ENCODE measurements at places on chromosomes 1 and 21.

- no peak for DNase-seq
These were observed 16.0 kb downstream of the ADSS2 start for GRCh38 chr1:244435562-244436205.

DNA sequence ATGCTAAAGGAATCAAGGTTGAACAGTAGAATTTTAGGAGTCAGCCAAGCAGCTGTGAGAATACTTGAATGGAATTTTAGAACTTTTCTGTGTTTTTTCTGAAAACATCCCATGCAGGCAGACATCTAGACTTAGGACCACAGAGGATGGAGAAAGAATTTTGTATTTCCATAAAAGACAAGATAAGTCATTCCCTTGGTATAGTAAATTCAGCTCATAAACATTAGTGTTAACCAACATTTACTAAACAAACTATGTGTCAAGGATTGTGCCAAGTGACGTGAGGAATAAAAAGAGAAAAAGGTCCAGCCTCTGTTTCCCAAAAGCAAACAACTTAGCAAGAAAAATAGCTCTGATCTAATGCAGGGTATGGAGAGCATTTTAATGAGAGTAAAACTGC, 210.2 kb upstream of the NR5A2 start:
- DNase-seq, result no peak

DNA sequence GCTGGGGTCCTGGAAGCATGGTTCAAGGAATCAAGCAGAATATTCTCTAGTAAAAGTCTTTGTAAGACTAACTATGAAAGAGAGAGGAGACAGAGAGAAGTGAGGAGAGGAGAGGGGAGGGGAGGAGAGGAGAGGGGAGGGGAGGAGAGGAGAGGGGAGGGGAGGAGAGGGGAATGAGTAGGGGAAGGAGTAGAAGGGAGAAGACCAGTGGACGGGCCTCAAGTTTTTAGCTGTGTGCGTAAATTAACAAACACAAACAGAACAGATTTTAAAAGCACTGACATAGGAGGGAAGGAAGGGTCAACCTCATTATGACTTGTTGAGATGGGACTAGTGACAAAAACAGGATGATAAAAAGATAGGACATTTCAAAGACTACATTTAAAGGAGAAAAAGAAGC, 62.8 kb downstream of the ST3GAL3 start:
- DNase-seq, result no peak

- no peak for DNase-seq
These were observed 176.1 kb downstream of the CLIC6 start for GRCh38 chr21:34844924-34845238.

DNA sequence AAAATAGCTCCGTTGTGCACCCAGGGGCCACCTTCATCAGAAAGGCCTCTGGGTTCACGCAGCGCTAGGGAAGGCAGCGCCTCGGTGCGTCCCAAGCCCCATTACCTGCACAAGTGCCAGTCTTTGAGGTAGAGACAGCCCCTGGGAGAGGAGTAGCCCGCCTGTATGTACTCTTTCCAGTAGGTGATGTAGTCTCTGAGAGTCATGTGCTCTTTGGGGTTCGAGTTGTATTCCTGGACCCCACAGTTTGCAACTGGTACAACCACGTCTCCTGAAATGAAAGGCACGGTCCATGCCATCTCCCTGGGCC, 601 bp downstream of the JMJD4 start:
- no peak for DNase-seq

GRCh38 chr1:29271724-29272123, 35.4 kb downstream of the PTPRU start:
- no peak for DNase-seq

DNA sequence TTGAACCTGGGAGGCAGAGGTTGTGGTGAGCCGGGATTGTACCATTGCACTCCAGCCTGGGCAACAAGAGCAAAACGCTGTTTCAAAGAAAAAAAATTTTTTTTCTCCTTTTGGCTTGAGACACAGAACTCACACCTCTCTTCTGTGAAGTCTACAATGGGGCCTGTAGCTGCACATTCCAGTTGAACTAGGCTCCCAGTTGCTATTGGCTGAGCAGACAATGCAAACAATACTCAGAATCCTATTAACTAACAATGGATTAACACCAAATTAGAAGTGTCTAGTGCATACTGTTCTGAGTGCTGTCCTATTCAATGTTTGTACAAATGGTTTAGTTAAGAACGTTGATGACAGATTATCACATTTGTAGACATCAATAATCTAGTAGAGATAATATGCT, 17.6 kb upstream of the MCL1 start:
- DNase-seq, result no peak

GRCh38 chr1:34362949-34363348, 186.2 kb downstream of the C1orf94 start:
- no peak for DNase-seq

- DNase-seq, result no peak
These were observed 4.2 kb downstream of the S100A6 start for GRCh38 chr1:153531638-153532037.

DNA sequence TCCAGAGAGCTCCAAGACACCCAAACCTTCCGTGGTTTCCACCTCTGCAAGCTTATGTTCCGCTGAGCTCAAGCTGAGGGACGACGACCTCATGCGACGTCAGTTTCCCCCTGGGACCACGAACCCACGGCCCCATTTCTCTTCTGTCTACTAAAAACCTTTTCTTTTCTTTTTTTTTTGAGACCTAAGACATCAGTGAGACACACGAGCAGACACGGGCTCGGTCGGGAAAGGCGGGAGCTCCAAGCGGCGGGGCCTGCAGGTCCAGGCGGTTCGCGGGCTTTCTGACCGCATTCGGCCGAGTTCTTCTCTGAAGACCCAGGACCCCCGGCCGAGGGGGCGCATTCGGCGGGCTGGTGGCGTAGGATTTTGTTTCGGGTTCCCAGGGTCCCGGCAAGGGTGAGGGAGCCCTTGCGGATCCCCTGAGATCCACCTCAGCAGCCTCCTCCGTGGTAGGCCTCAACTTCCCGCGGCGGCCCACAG, 402 bp downstream of the C21orf58 start:
- DNase-seq, result no peak

DNA sequence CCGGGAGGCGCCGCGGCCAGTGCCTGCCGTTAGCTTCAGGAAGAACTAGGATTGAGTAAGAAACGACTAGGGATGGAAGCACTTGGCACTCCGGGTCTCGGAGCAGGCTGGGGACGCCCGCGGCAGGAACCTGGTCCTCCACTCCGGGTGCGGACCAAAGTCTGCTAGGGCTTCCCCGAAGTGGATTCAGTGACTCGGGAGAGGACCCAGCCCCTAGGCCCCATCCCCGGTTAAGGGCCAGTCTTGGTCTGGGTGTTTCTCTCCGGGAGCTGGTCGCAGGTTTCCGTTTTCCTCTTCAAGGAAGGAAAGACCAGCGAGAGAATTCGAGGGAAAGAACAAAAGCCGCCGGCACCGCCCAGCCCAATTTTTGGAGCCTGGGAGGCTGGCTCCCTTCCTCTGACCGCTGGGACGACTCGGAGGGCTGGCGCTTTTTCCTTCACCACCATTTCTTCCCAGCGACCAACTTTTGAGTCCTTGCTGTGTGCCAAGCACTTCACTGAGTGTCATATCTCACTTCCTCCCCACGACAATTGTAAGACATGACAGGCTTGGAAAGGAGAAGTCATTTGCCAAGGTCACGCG, 16.8 kb upstream of the STMN1 start:
- DNase-seq, result peak; percentile 41

- DNase-seq, result no peak
These were observed 3.6 kb downstream of the PERM1 start for GRCh38 chr1:978069-978834.

GRCh38 chr21:45506241-45506817, 35.9 kb downstream of the SLC19A1 start:
- no peak for DNase-seq

DNA sequence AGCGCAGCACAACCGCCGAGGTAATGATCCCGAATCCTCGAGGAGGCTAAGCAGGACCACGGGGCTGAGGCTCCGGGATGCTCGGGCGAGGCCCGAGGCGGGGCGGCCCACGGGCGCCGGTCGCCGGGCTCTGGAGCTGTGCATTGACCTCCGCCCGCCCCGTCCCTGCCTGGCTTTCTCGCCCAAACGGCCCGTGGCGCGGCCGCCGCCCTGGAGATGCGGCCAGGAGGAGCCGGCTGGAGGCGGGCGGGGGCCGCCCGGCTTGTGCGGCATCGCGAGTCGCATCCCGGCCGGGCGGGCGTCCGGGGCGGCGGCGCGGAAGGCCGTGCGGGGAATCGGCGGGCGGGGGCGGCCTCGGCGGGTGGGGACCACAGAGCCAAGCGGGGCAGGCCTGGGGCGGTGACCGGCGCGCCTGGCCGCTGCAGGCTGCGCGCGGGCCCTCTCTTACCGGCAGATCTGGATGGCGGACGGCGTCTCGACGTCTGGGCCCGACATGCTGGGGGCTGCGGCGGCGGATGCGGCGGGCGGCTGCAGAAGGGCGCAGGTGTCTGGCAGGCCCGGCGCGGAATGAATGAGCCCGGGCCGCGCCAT, 663 bp downstream of the ACOT7 start:
- DNase-seq, result no peak

GRCh38 chr1:16138772-16139221, 17.1 kb downstream of the EPHA2 start:
- no peak for DNase-seq

GRCh38 chr1:45573231-45573804, 10.5 kb upstream of the NASP start:
- no peak for DNase-seq

DNA sequence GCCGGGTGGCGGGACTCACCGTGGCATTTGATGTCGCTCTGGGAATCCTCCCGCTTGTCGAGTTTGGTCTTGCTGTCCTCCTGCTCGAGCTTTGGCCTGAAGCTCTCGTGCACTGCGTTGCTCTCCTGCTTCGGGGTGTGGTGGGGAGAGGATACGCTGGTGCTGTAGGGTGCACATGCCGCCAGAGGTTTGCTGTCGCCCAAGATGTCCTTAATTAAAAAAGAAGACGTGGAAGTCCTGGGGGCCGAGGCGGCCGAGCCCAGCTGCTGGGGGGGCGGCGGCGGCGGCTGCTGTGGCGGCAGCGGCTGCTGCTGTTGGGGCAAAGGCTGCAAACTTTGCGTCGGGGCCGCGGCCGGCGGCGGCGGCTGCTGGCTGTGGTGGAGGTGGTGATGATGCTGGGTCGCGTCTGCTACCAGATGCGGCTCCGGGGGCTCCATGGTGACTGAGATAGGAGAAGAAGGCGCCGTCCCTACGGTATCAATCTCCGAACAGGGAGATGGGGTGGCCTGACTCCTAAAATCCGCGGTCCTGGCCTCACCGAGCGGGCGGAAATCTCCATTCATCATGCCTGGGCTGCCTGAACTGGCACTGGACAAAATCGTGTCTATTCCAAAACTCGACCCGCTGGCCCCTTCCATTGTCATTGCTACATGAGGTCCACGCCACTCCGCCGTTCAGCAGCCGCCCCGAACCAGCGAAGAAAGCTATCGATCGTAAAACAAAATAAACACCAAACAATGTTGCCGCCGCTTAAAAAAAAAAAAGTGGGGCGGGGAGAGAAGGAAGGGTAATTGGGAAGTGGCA, at the start of gene BARHL2:
BARHL2 (minus strand) TSS at position 751 of the 804 bp plus-strand sequence; CDS start at position 644, 107 bp downstream.
- DNase-seq, result no peak

- no peak for DNase-seq
These were observed 11.1 kb upstream of the MSTO1 start for GRCh38 chr1:155598842-155599331.

DNA sequence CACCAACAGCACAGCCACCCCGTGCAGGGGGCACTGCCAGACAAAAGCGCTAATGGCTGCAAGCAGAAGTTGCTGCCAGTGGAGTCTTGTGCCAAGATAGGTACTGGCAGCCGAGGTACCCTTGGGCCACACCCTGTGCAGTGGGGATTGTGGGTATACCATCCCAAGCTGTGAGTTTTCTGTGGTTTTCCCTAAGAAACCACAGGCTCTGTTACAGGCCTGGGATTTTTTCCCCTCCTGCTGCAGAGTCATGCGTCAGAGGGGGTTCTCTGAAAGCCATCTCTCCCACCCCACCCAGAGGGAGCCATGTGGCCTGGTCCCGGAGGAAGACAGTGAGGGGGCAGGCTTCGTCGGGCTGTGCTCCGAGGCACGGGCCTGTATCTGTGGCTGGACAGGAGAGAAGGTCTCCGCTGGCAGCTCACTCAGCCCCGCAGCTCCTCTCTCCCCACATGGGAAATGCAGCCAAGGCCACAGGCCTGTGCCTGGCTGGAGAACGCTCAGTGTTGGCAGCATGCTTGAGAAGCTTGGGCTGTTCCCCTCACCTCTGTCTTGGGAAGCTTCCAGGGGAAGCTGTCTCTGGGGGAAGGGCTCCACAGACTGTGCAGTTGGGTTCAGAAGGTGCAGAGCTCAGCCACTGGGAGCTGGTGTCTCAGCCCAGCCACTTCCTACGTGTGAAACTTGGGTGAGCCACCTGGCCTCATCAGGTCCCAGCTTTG, 42.5 kb downstream of the NEK2 start:
- peak; percentile 43 for DNase-seq

- no peak for DNase-seq
These were observed 1.8 kb upstream of the KIF1B start for GRCh38 chr1:10208537-10208936.

DNA sequence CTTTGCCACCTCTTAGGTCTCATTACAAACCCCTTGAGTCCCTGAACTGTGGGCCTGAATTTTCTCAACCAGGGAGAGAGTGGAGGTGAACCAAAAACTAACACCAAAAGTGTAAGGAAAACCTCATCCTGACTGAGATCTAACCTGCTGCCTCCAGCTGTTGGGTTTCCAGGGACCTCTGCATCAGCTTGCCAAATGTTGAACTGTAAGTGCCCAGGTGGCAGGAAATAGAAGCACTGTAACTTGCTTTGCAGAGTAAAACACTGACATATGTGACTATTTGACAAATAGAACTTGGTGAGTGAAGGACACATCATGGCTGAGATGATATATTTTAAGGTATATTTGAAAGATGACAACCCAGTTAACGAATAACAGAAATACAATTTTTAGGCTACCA, 48.4 kb upstream of the NR5A2 start:
- DNase-seq, result no peak

Data from KBM-7 (cell line).